ENCODE measurements at places on chromosomes 12 and 14.

GRCh38 chr14:25908277-25909044 is 689.4 kb downstream of the NOVA1 start:
- no peak overlapping the region for H3K4me3 ChIP-seq
- no peaks in the 10 kb centered on the region for H3K4me1 ChIP-seq
- H3K27me3 ChIP-seq: no peaks in the 10 kb centered on the region
- no peaks in the 10 kb centered on the region for H3K36me3 ChIP-seq
- DNase-seq: no peak
- no peak overlapping the region for H3K27ac ChIP-seq

DNA sequence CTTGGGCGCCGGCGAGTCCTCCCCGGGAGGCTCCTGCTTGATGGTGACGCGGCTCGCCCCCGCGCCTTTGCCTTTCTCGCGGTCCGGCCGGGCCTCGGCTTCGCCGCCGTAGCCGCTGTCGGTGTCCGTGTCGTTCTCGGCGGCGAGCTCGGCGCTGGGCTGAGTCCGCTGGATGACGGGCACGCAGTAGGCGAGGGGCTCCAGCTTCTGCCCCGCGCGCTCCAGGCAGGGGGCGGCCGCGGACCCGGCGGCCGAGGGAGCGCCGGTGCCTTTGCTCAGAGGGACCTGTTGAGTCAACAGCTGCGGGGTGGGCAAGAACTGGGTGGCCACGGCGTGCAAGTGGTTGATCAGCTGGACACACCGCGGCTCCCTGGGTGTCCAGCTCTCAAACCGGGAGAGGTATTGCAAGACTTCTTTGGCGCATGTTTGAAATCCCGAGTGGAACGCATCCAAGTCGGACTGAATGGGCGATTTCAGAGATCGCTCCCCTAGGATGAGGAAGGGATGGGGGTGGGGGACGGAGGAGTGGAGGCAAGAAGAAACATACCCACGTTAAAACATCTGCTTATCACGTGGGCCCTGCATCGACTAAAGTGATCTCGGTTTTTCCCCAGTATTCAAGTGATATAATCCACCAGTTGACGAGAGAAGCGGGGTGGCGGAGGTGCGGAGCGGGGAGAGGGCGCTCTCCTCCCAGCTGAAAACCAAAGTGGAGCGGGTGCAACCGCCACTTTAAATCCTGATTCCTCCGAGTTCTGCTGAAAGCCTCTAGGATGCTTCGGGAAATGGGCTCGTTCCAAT is 2.0 kb downstream of the BHLHE41 start:
- no peaks in the 10 kb centered on the region for H3K36me3 ChIP-seq
- H3K27me3 ChIP-seq: no peaks in the 10 kb centered on the region
- peak; percentile 68 for DNase-seq
- H3K4me3 ChIP-seq: peak overlapping the region; percentile 31
- peak overlapping the region; percentile 99 for H3K27ac ChIP-seq
- peaks cover 33% of the 10 kb centered on the region for H3K4me1 ChIP-seq

GRCh38 chr14:22465201-22465840 is 123.7 kb downstream of the DAD1 start:
- DNase-seq: no peak
- no peak overlapping the region for H3K4me3 ChIP-seq
- no peak overlapping the region for H3K27ac ChIP-seq
- no peaks in the 10 kb centered on the region for H3K36me3 ChIP-seq

DNA sequence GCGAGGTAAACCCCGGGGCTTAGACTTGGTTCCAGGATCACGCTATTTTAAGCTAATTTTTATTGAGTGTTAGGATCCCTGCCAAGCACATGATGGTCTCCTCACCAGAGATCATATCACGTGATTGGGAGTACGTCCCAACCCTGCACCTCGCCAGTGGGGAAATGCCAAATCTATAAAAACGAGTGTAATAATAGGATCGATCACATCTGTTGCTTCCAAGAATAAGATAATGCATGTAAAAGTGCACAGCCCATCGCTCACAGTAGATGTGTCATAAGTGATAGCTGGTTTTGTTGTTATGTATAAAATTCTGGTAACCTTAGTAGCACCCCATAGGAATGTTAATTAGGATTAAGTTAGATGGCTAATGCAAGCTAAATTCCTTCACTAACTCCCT is 581.0 kb upstream of the TMEM132C start:
- no peak overlapping the region for H3K4me3 ChIP-seq
- no peaks in the 10 kb centered on the region for H3K36me3 ChIP-seq
- no peak for DNase-seq
- H3K4me1 ChIP-seq: no peaks in the 10 kb centered on the region

DNA sequence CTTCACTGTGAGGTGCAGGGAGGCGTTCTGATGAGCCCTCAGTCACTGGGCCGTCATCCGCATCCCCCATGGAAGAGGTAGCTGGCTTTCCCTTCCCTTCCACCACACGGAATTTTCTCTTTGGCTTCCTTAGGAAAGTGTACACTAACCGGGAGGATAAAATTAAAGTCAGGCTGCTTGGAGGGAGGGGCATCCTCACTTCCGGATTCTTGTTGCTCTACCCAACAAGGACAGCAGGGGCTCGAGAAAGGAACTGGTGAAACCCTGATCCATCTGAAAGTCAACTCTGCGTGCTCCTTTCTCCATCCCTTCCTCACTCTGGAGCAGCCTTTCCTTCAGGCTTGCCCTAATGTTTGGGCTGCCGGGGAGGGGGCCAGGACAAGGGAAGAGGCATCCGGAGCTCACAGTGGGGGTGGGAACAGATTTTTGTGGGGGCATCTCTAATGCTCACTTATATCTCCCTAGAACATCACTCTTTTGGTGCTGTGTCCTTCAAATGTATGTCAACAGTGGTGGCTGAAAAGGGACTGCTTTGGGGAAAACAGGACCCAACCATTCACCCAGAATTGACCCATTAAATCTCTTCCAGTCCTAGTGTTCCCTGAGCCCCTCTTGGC is 101.4 kb upstream of the FKBP4 start:
- peaks cover 15% of the 10 kb centered on the region for H3K4me1 ChIP-seq
- no peak for DNase-seq
- H3K27ac ChIP-seq: no peak overlapping the region
- H3K27me3 ChIP-seq: no peaks in the 10 kb centered on the region
- H3K36me3 ChIP-seq: no peaks in the 10 kb centered on the region
- no peak overlapping the region for H3K4me3 ChIP-seq

DNA sequence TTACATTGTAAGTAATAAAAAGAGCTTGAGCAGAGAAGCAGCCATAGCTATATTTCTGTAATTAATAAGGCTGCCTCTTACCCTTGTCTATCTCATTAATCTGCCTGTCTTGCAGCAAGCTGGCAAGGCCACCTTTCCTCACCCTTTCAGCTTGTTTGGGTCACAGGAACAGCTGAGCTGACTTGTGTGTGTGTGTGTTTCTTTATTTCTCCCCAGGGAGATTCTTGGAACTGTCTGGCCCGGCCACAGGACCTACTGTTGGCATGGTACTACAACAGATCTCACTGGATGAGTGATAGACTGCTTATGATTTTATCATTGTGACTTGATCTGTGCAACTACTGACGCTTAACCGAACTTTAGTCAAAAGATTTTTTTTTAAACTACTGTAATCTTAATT is 213.7 kb downstream of the SLC2A13 start:
- H3K27ac ChIP-seq: no peak overlapping the region
- no peaks in the 10 kb centered on the region for H3K27me3 ChIP-seq
- no peak overlapping the region for H3K4me3 ChIP-seq

- DNase-seq: no peak
- H3K4me1 ChIP-seq: peaks cover 36% of the 10 kb centered on the region
- H3K27ac ChIP-seq: peak overlapping the region; percentile 88
- H3K4me3 ChIP-seq: no peak overlapping the region
- H3K27me3 ChIP-seq: no peaks in the 10 kb centered on the region
- H3K36me3 ChIP-seq: no peaks in the 10 kb centered on the region
These were observed 2.8 kb downstream of the CDK2AP1 start for GRCh38 chr12:123268850-123269249.

DNA sequence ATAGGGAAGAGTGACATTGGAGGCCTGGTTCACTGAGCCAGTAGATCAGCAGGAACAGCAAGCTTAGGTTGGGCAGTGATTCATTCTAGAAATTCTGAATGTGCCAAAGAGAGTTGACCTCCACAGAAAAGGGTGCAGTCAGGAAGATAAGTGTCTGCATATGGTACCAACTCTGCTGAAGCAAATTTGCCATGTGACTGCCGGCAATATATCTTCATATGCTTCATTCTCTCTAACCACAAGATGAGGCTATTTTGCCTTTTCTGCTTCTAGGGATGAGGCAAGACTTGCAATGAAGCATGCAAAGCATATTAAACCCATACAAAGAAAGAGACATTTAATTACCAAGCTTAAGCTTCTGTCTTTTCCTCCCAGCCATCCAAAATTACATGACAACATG is 13.6 kb downstream of the CCDC198 start:
- H3K27me3 ChIP-seq: no peaks in the 10 kb centered on the region
- H3K27ac ChIP-seq: no peak overlapping the region
- no peak overlapping the region for H3K4me3 ChIP-seq
- no peak for DNase-seq

GRCh38 chr12:70364695-70365397 is 1.2 kb upstream of the KCNMB4 start:
- H3K27me3 ChIP-seq: peaks cover 11% of the 10 kb centered on the region
- H3K36me3 ChIP-seq: no peaks in the 10 kb centered on the region
- H3K27ac ChIP-seq: no peak overlapping the region
- peaks cover 24% of the 10 kb centered on the region for H3K4me1 ChIP-seq
- no peak for DNase-seq

- H3K4me1 ChIP-seq: peaks cover 7% of the 10 kb centered on the region
- no peaks in the 10 kb centered on the region for H3K27me3 ChIP-seq
- no peak overlapping the region for H3K4me3 ChIP-seq
- no peaks in the 10 kb centered on the region for H3K36me3 ChIP-seq
These were observed 31.1 kb downstream of the PLEKHH1 start for GRCh38 chr14:67564236-67564635.

- no peak overlapping the region for H3K4me3 ChIP-seq
- H3K36me3 ChIP-seq: no peaks in the 10 kb centered on the region
- no peak for DNase-seq
- no peaks in the 10 kb centered on the region for H3K4me1 ChIP-seq
- H3K27me3 ChIP-seq: no peaks in the 10 kb centered on the region
- no peak overlapping the region for H3K27ac ChIP-seq
These were observed 661.8 kb downstream of the DIO2 start for GRCh38 chr14:79549515-79549914.

DNA sequence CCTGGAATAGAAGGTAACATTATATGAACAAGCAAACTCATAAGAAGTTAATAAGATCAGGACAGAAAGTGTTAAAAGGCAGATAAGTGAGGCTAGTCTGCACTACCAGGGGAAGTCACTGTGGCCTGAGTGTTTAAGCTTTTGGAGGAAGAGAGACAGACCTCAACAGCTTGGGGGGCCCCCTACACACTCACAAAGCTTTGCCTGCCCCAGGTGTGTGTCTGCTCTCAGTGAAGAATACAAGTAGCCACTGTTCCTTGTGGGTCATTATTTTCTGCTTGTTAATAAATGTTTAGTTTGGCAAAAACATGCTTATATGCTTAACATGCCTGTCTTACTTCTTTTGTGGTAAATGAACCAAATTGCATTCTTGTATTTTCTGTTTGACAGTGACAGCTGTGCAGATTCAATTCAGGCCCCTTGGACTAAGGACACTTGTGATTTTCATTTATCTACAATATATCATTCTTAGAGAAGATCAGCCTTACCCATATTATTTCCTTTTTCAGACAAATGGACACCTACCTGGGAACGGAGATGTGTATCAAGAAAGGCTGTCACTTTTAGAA is 50.7 kb upstream of the C12orf71 start:
- H3K4me3 ChIP-seq: no peak overlapping the region
- no peak overlapping the region for H3K27ac ChIP-seq
- no peaks in the 10 kb centered on the region for H3K4me1 ChIP-seq
- DNase-seq: no peak
- no peaks in the 10 kb centered on the region for H3K27me3 ChIP-seq

DNA sequence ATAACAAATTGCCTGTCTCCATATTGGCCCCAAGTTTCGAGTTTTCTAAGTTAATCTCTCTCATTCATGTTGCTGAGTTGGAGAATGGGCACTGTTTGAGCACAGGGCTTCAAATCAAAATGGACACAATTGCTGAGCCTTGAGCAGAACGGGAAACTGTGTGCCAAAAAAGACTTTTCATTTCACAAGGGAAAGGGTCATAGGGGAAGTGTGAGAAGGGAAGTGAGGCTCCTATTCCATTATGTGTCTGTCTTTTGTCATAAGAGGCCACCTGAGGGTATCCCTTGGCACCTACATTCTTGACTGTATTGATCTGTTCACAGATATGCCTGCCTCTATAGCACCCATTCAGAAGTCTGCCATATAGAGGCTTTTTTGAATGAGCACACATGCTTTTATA is 59.1 kb downstream of the TTLL5 start:
- no peaks in the 10 kb centered on the region for H3K27me3 ChIP-seq
- H3K4me1 ChIP-seq: peaks cover 60% of the 10 kb centered on the region
- no peak overlapping the region for H3K27ac ChIP-seq
- no peak overlapping the region for H3K4me3 ChIP-seq

GRCh38 chr12:116423094-116423493 is 136.1 kb upstream of the MAP1LC3B2 start:
- no peak overlapping the region for H3K4me3 ChIP-seq
- H3K4me1 ChIP-seq: no peaks in the 10 kb centered on the region
- no peak for DNase-seq
- H3K27me3 ChIP-seq: no peaks in the 10 kb centered on the region
- no peak overlapping the region for H3K27ac ChIP-seq

- no peak for DNase-seq
- H3K27ac ChIP-seq: no peak overlapping the region
- H3K27me3 ChIP-seq: no peaks in the 10 kb centered on the region
- H3K36me3 ChIP-seq: no peaks in the 10 kb centered on the region
- H3K4me3 ChIP-seq: no peak overlapping the region
These were observed 124.3 kb upstream of the SLC38A4 start for GRCh38 chr12:46950094-46950493.

- H3K27ac ChIP-seq: no peak overlapping the region
- H3K4me3 ChIP-seq: no peak overlapping the region
- no peaks in the 10 kb centered on the region for H3K36me3 ChIP-seq
- peaks cover 37% of the 10 kb centered on the region for H3K4me1 ChIP-seq
- H3K27me3 ChIP-seq: no peaks in the 10 kb centered on the region
- DNase-seq: no peak
These were observed 5.4 kb downstream of the ANKRD13A start for GRCh38 chr12:110004598-110004997.

DNA sequence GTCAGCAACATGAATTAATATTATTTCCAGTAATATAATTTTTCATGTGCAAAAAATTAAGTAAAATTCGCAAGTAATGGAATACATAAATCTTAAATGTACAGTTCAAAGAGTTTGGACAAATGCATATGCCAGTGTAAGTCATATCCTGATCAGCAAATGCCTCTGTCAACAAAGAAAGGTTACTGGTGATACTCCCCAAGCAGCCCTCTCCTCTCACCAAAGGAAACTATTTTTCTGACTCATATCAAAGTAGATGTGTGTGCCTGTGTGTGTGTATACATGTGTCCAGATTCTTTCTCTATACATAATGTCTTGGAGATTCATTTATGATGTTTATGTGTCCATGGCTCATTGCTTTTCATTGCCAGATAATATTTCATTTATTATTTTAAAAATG is 1035.0 kb downstream of the SLC16A7 start:
- no peaks in the 10 kb centered on the region for H3K4me1 ChIP-seq
- DNase-seq: no peak
- H3K27me3 ChIP-seq: no peaks in the 10 kb centered on the region
- no peaks in the 10 kb centered on the region for H3K36me3 ChIP-seq

- no peak overlapping the region for H3K27ac ChIP-seq
- peaks cover 11% of the 10 kb centered on the region for H3K4me1 ChIP-seq
- no peaks in the 10 kb centered on the region for H3K36me3 ChIP-seq
- no peak for DNase-seq
- no peaks in the 10 kb centered on the region for H3K27me3 ChIP-seq
These were observed 68.9 kb downstream of the DAD1 start for GRCh38 chr14:22519877-22520685.

Measured in body of pancreas (tissue), 4 donors.